ENCODE measurements at places on chromosomes 4 and X.

DNA sequence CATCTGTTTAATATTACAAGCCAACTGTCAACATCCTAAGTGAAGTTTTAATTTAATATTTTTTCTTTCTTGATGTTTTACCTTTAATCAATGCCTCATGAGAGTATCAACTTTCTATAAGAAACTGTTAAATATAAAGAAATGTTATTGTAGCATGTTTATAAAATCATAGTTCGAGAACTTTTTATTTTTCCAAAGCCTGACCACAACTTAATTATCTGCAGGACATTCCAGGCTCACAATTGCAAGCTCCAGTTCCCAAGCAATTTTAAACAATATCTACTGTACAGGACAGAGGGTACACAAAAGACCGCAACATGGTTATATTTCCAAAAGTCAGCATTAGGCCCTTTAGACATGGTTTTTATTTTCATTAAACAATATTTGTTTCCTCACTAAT, 20.1 kb downstream of the STX18 start:
- no peak for DNase-seq
- no peaks in the 10 kb centered on the region for H3K27me3 ChIP-seq
- no peak overlapping the region for H3K4me3 ChIP-seq
- no peak overlapping the region for H3K27ac ChIP-seq
- H3K4me1 ChIP-seq = peaks cover 4% of the 10 kb centered on the region
- no peaks in the 10 kb centered on the region for H3K36me3 ChIP-seq

GRCh38 chr4:104494822-104495559, at the start of gene CXXC4:
Gene CXXC4 (minus strand): TSS chr4:104494894. CDS start chr4:104491802, 3,092 bp downstream.
- H3K27me3 ChIP-seq = no peaks in the 10 kb centered on the region
- peak within 1 kb of the TSS; percentile 30 for H3K4me3 ChIP-seq
- no peaks in the 10 kb centered on the region for H3K36me3 ChIP-seq
- peaks cover 5% of the 10 kb centered on the region for H3K4me1 ChIP-seq
- peak; percentile 87 for DNase-seq

- H3K27me3 ChIP-seq = no peaks in the 10 kb centered on the region
- no peaks in the 10 kb centered on the region for H3K36me3 ChIP-seq
- no peak for DNase-seq
- no peak overlapping the region for H3K4me3 ChIP-seq
- H3K27ac ChIP-seq = peak overlapping the region; percentile 48
These were observed 143.5 kb downstream of the MGST2 start for GRCh38 chr4:139808808-139809756.

GRCh38 chr4:168019019-168019651, 73.2 kb upstream of the ANXA10 start:
- H3K36me3 ChIP-seq = no peaks in the 10 kb centered on the region
- no peak overlapping the region for H3K27ac ChIP-seq
- H3K4me1 ChIP-seq = no peaks in the 10 kb centered on the region
- no peak overlapping the region for H3K4me3 ChIP-seq

GRCh38 chr4:8468746-8469535, 28.4 kb downstream of the TRMT44 start:
- H3K27me3 ChIP-seq = no peaks in the 10 kb centered on the region
- H3K4me3 ChIP-seq = no peak overlapping the region
- peak; percentile 84 for DNase-seq
- H3K4me1 ChIP-seq = peaks cover 21% of the 10 kb centered on the region
- no peak overlapping the region for H3K27ac ChIP-seq
- no peaks in the 10 kb centered on the region for H3K36me3 ChIP-seq

DNA sequence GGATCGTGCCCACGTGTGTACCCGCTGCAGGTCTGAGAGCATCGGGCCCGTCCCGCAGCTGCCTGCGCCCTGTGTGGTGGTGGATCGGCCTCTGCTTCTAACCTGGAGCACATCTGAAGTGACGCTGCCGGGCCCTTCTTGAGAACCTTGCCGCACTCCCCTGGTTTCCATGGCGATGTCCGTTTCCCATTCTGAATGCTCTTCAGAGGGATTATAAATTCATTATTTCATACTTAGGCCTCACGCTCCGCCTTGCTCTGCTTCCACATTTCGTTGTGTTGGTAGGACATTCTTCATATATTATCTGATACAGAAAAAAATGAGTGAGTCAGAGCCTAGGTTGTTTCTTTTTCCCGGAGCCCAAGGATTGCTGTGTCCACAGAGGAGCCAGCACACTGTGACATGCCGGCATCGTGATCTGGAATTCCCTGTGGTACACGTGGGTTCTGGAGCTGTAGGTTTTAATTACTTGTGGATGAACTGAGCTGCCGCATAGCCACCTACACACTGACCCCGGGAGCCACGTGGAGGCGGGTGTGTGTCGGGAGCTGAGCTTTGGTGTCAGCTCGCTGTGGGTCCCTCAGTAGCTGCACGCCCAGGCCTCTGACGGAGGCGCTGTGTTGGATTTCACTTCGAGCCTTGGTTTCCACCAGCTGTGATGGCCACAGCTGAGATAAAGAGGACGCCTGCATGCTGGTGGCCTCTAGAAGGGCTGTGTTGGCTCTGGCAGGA, 63.4 kb downstream of the PSAPL1 start:
- H3K27ac ChIP-seq = no peak overlapping the region
- H3K4me3 ChIP-seq = no peak overlapping the region
- peak; percentile 31 for DNase-seq
- no peaks in the 10 kb centered on the region for H3K4me1 ChIP-seq

GRCh38 chr4:88211473-88212252, 53.2 kb upstream of the ABCG2 start:
- peak; percentile 67 for DNase-seq
- no peaks in the 10 kb centered on the region for H3K4me1 ChIP-seq
- no peaks in the 10 kb centered on the region for H3K36me3 ChIP-seq
- no peaks in the 10 kb centered on the region for H3K27me3 ChIP-seq
- no peak overlapping the region for H3K27ac ChIP-seq
- H3K4me3 ChIP-seq = no peak overlapping the region

DNA sequence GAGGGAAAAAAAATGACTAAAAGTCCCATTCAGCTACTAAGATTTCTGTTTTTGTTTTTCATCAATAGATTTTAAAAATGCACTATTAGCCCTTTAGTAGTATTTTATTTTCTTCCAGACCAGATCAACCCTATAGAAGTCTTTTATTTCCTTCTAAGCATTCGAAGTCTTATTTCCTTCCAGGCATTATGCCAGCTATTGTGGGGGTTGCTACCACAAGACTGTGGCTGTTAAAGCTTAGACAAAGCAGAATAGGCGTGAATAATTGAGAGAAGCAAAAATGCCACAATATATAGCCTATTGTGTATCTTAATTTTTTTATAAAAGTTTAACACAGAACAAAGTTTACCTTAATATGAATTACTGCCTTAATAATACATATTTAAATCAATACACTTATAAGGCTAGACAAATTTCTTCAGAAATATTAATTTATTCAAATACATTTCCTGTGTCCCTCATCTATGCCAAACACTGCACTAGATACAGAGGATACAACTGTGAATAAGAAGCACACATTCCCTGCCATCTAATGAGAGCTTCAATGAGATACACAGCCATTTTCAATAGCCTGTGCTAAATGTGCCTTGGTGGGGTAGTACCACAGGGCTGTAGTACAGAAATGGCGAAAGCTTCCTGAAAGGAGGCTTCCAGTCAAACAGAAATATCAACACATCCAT, 33.1 kb downstream of the SLC10A7 start:
- no peak overlapping the region for H3K27ac ChIP-seq
- no peaks in the 10 kb centered on the region for H3K27me3 ChIP-seq
- no peaks in the 10 kb centered on the region for H3K4me1 ChIP-seq
- no peaks in the 10 kb centered on the region for H3K36me3 ChIP-seq
- no peak overlapping the region for H3K4me3 ChIP-seq

GRCh38 chrX:70769659-70770227, 138.8 kb downstream of the TEX11 start:
- H3K36me3 ChIP-seq = no peaks in the 10 kb centered on the region
- no peaks in the 10 kb centered on the region for H3K4me1 ChIP-seq
- H3K4me3 ChIP-seq = no peak overlapping the region
- no peaks in the 10 kb centered on the region for H3K27me3 ChIP-seq
- H3K27ac ChIP-seq = no peak overlapping the region
- DNase-seq = no peak

GRCh38 chrX:15679246-15679645, 14.6 kb upstream of the CLTRN start:
- H3K27me3 ChIP-seq = no peaks in the 10 kb centered on the region
- DNase-seq = no peak
- no peak overlapping the region for H3K4me3 ChIP-seq
- no peak overlapping the region for H3K27ac ChIP-seq

GRCh38 chr4:113665036-113665435, 96.5 kb downstream of the CAMK2D start:
- no peaks in the 10 kb centered on the region for H3K27me3 ChIP-seq
- no peaks in the 10 kb centered on the region for H3K36me3 ChIP-seq
- no peaks in the 10 kb centered on the region for H3K4me1 ChIP-seq
- no peak overlapping the region for H3K27ac ChIP-seq
- H3K4me3 ChIP-seq = no peak overlapping the region

GRCh38 chr4:25358515-25359275, 18.4 kb upstream of the ANAPC4 start:
- peak overlapping the region; percentile 31 for H3K27ac ChIP-seq
- no peak overlapping the region for H3K4me3 ChIP-seq
- no peaks in the 10 kb centered on the region for H3K4me1 ChIP-seq
- DNase-seq = peak; percentile 57
- no peaks in the 10 kb centered on the region for H3K36me3 ChIP-seq

DNA sequence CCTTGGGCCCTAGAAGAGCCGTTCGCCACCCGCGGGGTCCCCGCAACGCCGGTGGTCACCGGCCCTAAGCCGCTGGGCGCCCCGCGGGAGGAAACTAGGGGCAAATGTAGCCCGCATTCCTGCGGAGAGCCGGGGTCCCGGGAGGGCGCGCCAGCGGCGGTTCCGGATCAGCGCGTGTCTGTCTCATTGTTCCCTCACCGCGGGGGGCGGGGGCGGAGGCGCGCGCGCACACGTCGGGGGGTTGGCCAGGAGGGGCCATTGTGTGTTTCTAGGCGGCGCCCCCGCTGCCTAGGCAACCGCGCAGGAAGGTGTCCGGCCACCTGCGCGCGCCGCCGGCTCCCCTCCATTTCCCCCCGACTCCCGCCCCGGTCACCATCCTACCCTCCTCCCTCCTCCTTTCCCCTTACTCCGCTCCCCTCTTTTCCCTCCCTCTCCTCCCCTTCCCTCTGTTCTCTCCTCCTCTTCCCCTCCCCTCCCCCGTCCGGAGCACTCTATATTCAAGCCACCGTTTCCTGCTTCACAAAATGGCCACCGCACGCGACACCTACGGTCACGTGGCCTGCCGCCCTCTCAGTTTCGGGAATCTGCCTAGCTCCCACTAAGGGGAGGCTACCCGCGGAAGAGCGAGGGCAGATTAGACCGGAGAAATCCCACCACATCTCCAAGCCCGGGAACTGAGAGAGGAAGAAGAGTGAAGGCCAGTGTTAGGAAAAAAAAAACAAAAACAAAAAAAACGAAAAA, 789 bp upstream of the DDX3X start:
- H3K4me1 ChIP-seq = no peaks in the 10 kb centered on the region
- peak overlapping the region; percentile 99 for H3K27ac ChIP-seq
- H3K4me3 ChIP-seq = peak overlapping the region; percentile 76
- no peaks in the 10 kb centered on the region for H3K36me3 ChIP-seq
- DNase-seq = peak; percentile 89
- H3K27me3 ChIP-seq = no peaks in the 10 kb centered on the region

- no peak overlapping the region for H3K4me3 ChIP-seq
- no peaks in the 10 kb centered on the region for H3K36me3 ChIP-seq
- peak; percentile 34 for DNase-seq
- H3K27me3 ChIP-seq = no peaks in the 10 kb centered on the region
These were observed 74.7 kb downstream of the GALNT7 start for GRCh38 chr4:173243321-173243720.

GRCh38 chrX:14698790-14699189, 169.5 kb downstream of the GLRA2 start:
- no peaks in the 10 kb centered on the region for H3K27me3 ChIP-seq
- H3K4me3 ChIP-seq = no peak overlapping the region
- DNase-seq = peak; percentile 16
- H3K4me1 ChIP-seq = no peaks in the 10 kb centered on the region
- H3K36me3 ChIP-seq = no peaks in the 10 kb centered on the region

DNA sequence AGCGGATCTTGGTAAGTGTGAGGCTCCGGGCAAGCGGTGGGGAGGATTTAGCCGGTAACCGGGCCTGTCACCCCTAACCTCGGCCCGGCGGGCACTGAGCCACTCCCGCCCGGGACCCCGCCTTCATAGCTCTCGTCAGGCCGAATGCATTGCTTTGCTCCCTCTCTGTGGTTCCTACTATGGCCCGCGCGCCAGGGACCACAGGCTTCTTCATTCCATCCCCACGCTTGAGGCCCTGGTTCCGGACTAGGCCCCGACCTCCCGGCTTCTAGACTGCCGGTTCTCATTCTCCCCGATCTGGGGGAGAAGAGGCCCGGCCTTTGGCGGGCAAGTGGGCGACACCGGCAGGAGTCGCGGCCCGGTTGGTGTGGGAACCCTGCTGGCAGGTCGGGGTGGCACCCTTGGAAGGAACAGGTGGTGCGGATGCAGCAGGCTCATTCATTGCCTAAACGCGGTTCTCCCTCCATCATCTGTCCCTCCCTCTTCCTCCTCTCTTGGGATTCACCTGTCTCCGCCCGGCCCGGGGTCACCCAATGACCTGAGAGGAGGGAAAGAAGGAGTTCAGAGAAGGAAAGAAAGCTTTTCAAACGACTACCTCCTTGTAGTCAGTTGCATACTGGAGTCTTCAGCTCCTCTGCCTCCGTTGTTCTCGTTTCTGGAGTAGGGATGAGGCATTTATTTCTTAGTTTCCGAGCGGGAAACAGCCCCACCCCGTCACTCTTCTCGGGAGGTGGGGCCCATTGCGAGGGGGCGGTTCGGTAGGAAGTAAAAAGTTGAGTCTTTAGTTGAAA, at the start of gene NDUFC1:
TSS of gene NDUFC1 (minus strand) at position 657 of the 791 bp plus-strand sequence. CDS start 6,679 bp downstream, outside the sequence.
- peak; percentile 70 for DNase-seq
- H3K27ac ChIP-seq = peak within 1 kb of the TSS; percentile 96
- no peaks in the 10 kb centered on the region for H3K27me3 ChIP-seq

GRCh38 chrX:47158131-47158530, 13.1 kb downstream of the RBM10 start:
- H3K4me3 ChIP-seq = no peak overlapping the region
- no peaks in the 10 kb centered on the region for H3K27me3 ChIP-seq
- no peaks in the 10 kb centered on the region for H3K36me3 ChIP-seq
- no peaks in the 10 kb centered on the region for H3K4me1 ChIP-seq
- DNase-seq = no peak

GRCh38 chr4:88697588-88698329, at the start of gene NAP1L5:
Gene NAP1L5 (minus strand): TSS chr4:88697829. CDS start chr4:88697754, 75 bp downstream.
- no peaks in the 10 kb centered on the region for H3K4me1 ChIP-seq
- H3K36me3 ChIP-seq = no peaks in the 10 kb centered on the region
- DNase-seq = peak; percentile 63

GRCh38 chr4:67853336-67853735, 30.5 kb downstream of the TMPRSS11D start:
- no peaks in the 10 kb centered on the region for H3K4me1 ChIP-seq
- no peak for DNase-seq
- H3K27ac ChIP-seq = no peak overlapping the region
- no peak overlapping the region for H3K4me3 ChIP-seq

Measured in hepatocyte (in vitro differentiated cells).